Fibroblast of skin of right quadriceps (primary cell): ENCODE measurements at places on chromosomes 7 and 10.

GRCh38 chr10:82162549-82163195, 287.7 kb downstream of the NRG3 start:
- DNase-seq: no peak

GRCh38 chr10:18312374-18313139, 172.3 kb downstream of the CACNB2 start:
- peak; percentile 37 for DNase-seq

DNA sequence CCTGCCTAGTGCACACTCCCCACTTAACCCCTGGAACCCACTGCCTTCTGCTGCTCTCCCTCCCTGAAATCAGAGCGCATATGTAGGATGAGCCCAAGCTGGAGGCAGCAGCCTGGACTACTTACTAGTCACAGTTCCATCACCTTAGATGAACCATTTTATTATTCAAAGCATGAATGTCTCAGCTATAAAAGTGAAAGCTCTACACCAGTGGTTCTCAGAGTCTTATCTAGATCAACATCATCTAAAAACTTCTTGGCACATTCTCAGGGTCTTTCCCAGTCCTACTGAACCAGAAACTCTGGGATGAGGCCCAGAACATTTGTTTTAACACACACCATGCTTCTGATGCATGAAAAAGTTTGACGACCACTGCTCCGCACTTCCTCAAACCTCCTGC, 100.3 kb upstream of the ANK3 start:
- no peak for DNase-seq

DNA sequence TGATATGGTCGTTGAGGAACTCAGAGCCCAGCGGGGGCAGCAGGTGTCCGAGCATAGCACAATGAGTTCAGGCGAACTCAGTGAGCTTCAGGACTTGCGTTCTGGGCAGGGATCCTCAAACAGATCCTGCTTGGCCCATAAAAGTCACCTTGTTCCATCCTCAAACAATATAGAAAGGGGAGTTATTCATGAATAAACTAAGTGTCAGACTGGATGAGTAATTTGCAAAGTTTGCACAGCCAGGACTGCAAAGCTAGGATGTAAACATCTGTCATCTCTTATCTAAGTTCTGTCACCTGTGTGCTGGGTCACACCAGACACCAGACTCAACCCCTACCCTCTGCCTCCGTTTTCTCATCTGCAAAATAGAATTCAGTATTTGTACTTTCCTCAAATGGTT, 58.0 kb upstream of the PFKP start:
- no peak for DNase-seq

- no peak for DNase-seq
Observed at GRCh38 chr10:133008736-133009135, 66.4 kb upstream of the CFAP46 start.

GRCh38 chr10:97611473-97611872, 21.8 kb downstream of the MORN4 start:
- DNase-seq: no peak

DNA sequence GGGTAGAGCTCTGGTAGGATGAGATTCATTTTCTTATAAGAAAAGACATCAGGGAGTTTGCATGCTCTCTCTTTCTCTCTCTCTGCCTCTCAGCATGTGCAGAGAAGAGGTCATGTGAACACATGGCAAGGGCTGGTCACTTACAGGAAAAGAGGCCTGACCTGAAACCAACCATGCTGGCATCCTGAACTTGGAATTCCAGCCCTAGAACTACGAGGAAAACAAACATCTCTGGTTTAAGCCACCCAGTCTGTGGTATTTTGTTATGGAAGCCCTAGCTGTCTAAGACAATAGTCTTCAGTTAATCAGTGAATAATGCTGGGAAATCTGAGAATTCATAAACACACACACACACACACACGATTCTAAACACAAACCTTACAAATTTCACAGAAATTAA, 1104.2 kb upstream of the LRRN3 start:
- DNase-seq: no peak
